ENCODE measurements at places on chromosomes 2 and 18.

- DNase-seq = no peak
These were observed 43.5 kb downstream of the INSIG2 start for GRCh38 chr2:118131771-118132170.

GRCh38 chr18:50757358-50757757 lies 62.5 kb downstream of the MRO start:
- DNase-seq = no peak

DNA sequence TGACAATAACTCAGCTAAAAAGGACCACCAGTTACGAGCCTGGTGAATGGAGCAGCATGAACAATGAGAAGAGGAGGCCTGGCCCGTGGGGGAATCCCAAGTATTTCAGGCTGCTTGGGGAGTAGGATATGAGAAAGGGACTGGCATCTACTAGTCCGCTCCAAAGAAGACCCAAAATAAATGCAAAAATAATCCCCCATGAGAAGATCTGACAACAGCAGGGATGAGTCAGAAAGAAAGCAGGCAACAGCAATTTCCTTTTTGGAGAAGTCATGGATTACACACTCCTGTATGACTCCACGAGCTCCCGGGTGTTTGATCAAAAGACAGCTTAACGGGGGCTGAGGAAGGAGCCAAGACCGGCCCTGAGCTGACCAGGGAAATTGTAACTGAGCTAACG lies 111.4 kb downstream of the SOX11 start:
- no peak for DNase-seq

- no peak for DNase-seq
These were observed 69.2 kb downstream of the AP1S3 start for GRCh38 chr2:223768179-223768578.

- DNase-seq = no peak
These were observed 28.2 kb downstream of the CALCRL start for GRCh38 chr2:187419808-187420207.

- no peak for DNase-seq
These were observed 24.1 kb downstream of the CD302 start for GRCh38 chr2:159773886-159774285.

DNA sequence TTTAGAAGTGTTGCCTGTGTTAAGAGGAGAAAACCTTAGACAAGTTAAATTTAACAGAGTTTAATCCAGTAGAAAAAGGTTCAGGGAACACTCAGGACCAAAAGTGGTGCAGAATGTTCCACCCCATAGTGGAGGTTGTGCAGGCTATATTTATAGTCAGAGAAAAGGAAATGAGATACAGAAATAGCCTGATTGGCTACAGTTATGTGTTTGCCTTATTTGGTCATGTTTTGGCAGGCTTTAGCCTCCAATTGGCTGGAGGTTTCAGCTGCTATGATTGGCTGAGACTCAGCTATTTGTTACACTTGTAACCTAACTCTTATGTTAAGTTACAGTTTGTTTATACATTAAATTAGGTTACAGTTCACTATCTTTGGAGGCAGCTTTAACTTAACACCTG lies 4.2 kb downstream of the STAMBP start:
- DNase-seq = no peak

GRCh38 chr2:17544256-17544655 lies 3.8 kb downstream of the VSNL1 start:
- no peak for DNase-seq

DNA sequence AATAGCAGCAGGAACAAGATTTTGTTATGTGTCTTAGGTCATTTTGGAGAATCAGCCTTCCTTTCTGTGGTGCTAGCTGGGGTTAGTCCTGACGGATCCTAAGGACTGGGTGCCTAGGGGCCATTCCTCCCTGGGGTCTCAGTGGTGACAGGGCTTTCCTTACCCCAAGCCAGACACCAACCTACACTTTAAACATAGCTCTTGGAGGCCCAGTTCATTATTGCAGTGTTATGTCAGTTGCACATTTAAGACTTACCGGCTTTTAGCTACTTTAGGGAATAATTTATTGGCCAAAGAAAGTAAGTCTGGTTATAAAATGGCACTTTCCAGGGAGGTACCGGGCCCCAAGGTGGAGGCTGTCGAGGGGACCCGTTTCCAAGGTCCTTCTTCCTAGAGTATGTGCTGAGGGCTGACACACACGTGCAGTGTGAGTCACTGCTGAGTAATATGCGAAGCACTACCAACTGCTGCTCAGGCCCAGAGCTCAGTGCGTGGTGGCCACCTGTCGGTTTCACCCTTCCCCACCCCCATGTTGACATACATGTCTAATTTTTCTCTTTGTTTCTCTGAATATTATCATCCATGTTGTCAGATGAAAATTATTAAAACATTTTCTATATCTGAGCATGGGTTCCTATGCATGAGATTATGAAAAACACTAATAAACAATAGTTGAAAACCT lies 37.0 kb upstream of the GRHL1 start:
- DNase-seq = peak; percentile 59

DNA sequence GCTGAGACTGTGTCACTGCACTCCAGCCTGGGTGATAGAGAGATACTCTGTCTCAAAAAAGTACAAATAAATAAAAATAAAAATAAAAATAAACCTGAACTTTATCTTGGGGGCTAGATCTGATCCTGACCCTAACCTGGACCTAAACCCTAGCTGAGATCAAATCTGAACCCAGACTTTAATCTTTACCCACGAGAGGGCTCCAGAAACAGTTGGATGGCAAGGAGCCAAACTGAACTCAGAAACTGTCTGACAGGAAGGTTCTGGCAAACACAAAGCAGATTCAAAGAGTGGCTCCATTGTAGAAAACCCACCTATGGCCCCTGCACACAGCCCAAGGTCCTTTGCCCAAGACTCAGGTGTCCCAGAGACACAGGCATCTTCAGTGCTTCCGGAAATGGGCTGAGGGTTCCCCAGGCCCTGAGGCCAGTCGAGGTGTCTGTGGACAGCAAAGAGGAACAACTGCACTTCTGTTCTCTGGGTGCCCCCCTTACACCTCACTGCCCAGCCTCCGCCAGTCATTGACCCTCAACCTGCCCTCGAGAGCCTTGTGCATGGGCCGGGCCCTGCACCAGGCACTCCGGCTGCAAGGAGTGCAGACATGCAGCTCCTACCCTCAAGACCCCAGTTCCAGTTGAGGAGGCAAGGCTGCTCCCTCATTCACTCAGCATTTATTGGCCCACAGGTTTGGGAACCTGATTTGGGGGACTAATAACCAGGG lies 95.2 kb downstream of the TFCP2L1 start:
- no peak for DNase-seq
